ENCODE measurements at places on chromosomes 2 and 18.
A peak's percentile ranks its signal among the peaks of the same experiment; 100 is the strongest.

DNA sequence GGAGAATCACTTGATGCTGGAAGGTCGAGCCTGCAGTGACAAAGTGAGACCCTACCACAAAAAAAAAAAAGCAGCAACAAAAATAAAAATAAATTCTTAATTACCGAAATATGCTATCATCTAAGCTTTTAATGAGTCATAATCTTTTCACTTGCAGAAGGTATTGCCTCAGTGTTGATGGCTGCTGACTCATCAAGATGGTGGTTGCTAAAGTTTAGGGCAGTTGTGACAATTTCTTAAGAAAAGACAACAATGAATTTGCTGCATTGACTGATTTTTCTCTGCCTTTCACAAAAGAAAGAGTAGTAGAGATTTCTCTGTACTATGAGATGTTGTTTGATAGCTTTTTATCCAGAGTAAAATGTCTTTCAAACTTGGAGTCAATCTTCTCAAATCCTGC lies 1809.0 kb downstream of the SUCLG1 start:
- DNase-seq: no peak

- no peak for DNase-seq
Observed at GRCh38 chr2:17729880-17730279, 23.7 kb downstream of the SMC6 start.

DNA sequence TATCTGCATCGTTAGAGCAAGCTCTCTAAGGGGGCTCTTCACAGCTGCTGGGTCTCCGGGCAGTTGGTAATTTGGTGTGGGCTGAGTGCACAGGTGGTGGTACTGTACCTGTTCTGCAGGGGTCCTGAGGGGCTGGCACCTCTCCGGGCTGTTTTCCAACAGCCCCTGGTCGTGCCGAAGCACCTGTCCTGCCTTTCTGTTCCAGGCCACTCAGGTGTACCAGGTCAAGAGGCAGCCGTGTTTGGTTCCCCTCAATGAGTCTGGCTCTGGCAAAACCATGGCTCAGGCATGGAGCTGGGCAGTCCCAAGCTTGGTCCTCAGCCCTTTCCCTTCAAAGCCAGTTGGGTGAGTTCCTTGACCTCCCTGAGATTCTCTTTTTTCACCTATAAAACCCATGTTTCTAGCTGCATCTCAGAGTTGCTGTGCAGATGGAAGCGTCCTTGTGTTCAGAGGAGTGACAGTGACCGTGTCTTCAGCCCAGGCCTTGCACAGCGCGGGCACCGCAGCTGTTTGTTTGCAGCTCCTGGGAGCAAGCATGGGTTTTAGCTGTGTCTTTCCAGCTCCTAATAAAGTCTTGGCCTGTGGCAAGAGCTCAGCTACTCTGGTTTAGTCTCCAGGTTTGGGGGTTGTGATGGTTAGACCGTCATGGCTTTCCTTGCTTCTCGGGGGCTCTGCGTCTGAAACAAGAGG lies 110.9 kb downstream of the GLI2 start:
- no peak for DNase-seq

GRCh38 chr2:162890690-162891311 lies 52.2 kb upstream of the KCNH7 start:
- peak; percentile 76 for DNase-seq

- DNase-seq: no peak
Observed at GRCh38 chr18:2826581-2826980, 20.2 kb upstream of the EMILIN2 start.

GRCh38 chr2:144501118-144501517 lies 18.8 kb downstream of the ZEB2 start:
- no peak for DNase-seq

DNA sequence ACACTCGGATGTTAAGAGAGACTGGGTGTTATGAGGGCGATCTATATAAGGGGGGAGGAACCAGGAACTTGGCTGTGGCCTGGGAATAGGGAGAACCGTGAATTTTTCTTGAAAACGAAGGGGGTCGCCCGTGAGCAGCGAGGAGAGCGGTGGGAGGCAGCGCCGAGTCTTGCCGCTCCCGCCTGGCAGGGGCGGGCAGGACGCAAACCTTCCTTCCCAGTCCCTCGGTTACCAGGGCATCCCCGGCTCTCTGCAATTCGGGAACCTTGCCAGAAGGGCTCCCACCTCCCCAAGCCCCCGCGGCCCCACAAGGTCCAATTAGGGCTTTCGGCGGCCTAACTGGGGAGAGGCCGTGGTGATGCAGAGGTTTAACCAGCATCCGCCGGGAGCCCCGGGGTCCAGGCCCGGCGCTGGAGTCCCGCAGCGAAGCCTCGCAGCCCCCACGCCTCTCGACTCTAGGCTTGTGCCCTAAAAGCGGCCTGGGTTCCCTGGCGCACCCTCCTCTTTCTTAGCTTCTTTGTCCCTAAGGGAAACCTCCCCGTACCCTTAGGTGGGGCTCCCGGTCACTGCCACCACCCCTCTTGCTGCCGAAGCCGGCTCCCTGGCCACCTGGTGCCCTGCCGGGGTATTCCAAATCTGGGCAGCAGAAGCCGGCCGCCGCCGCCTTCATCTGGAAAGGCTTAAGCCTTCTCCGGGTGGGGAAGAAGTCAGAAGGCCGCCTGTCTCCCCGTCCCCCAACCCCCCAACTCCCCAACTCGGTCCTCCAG lies 680 bp upstream of the FHOD3 start:
- peak; percentile 83 for DNase-seq

DNA sequence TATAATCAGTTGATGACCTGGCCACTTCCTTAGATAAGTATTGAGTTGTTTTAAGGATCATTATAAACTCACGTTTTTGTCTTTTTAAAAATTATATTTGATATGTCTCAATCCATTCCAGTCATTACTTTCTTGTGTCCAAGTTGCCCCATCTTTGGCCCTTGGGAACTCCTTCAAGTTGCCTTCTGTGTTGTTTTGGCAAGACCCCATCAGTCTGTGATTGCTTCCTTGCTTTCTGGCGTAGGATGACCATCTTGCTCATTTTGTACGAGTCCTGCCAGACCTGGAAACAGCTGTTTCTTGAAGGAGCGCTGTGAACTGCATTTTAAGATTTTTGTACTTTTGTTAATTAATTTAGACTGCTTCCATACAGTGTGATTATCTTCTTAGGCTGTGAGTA lies 68.9 kb upstream of the ITM2C start:
- no peak for DNase-seq

GRCh38 chr2:239106966-239107365 lies 259.1 kb downstream of the TWIST2 start:
- DNase-seq: no peak

DNA sequence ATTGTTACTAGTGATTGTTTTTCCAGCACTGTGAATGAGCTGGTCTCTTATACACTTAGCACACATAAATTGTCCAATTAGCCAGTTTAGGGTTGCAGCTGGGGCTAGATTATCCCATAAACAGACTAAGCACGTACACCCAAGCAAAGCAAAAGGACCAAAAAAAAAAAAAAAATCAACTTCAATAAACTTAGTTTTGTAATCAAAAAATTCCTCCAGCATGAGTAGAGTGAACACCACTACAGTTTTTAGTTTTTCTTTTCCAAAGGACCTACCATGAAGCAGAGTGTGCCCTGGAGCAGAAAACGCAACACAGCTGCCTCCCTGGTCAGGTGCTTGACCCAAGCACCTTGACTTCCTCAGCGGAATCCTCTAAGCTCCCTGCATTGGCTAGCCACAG lies 249.4 kb upstream of the SLC14A2 start:
- no peak for DNase-seq

GRCh38 chr18:75491361-75491760 lies 63.9 kb upstream of the SMIM21 start:
- DNase-seq: no peak

GRCh38 chr2:121521359-121521758 lies 9.3 kb upstream of the RNU4ATAC start:
- DNase-seq: no peak

DNA sequence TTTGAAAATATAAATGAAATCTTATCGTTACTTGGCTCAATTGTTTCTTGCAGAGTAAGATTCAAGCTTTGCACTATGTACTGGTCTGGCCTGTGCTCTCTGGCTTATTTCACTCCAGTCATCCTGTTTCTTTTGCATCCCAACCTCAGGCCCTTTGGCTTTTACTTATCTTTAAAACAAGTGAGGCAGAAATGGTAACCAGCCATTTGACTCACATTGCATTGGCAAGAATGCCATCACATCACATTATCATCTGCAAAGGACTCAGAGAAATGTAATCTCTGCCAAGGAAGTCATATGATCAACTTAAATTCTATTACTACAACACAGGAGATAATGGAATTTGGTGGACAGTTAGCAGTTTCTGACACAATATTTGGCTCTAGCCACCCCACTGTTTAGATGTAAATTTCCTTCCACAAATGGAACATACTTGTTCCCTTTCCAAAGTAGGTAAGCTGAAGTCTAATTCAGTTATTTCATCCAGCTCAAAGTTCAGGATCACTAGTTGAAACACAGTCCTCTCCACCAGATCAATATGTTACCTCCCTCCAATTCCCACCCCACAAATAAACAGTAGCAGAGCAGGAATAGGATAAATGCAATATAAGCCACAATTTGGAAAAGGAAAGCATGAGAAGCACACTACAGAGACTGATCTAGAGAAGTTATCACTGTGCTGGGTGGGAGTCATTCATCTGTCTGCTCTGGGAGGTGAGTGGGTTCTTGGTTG lies 65.0 kb upstream of the DSC1 start:
- DNase-seq: no peak

GRCh38 chr2:9975805-9976447 lies 24.4 kb downstream of the GRHL1 start:
- no peak for DNase-seq

GRCh38 chr18:11666831-11667230 lies 22.2 kb upstream of the GNAL start:
- no peak for DNase-seq

DNA sequence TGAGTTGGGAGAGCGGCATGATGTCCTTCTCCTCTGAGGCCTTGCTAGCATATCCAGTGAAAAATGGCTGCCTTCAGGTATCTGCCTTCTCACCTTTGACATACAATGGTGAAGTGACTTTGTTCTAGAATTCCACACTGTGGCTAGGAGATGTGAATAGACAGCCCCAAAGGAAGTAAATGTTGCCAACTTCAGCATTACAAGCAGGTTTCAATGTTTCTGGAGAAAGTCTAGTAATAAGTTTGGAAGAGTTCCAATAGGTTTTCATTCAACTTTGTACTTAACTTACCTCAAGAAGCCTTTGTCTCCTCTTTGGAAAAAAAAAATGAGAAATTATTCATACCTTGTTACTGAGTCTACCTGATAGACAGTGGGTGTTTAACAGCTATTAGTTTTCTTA lies 421.3 kb upstream of the MMADHC start:
- DNase-seq: no peak

- DNase-seq: no peak
Observed at GRCh38 chr2:179550214-179550613, 285.6 kb upstream of the SESTD1 start.

DNA sequence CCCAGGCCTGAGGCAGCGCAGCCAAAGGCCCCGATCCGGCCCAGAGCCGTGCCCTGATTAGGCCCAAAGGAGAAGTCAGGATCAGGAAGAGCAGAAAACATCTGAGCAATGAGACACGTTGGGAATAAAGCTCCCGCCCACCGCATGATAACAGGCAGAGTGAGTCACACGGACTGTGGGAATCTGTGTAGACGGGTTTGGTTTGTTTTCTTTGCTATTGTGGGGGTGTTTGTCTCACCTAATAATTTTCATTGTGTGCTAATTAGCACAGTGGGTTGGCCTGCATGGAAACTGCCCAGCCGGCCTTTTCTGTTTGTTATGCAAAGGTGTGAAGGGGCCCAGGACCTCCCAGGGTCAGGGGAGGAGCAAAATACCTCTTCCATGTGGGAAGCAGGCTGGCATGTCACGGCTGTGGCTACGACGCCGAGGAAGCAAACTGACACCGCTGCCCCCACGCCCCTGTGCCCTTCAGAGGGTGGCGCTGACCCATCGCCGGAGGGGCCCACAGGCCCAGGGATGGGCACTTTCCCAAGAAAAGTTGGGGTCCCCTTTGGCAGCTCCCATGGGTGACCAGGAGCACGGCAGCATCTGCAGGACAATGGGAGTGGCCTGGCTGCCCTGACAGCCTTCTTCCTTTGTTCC lies 68.4 kb upstream of the CTDP1 start:
- no peak for DNase-seq

- no peak for DNase-seq
Observed at GRCh38 chr18:59065684-59066083, 74.0 kb upstream of the SEC11C start.

- no peak for DNase-seq
Observed at GRCh38 chr2:170411660-170412059, 233.7 kb downstream of the MYO3B start.

DNA sequence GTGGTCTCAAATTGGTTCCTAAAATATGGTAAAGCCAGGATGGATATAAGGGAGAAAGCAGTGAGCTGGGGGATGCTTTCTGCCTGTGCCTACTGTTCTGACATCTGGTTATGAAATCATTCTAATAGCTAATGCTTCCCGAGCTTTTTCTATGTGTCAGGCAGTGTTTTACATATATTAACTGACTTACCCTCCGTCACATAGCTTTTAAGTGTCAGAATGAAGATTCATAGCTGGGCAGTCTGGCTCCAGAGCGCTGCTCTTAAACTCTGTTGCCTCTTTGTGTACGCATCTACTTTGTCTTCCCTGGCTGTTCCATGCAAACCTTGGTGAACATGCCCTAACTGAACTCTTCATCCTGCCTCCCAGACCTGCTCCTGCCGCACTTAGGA lies 195.7 kb downstream of the LPIN1 start:
- no peak for DNase-seq

GRCh38 chr2:45269149-45269793 lies 260.0 kb upstream of the SIX2 start:
- DNase-seq: no peak

DNA sequence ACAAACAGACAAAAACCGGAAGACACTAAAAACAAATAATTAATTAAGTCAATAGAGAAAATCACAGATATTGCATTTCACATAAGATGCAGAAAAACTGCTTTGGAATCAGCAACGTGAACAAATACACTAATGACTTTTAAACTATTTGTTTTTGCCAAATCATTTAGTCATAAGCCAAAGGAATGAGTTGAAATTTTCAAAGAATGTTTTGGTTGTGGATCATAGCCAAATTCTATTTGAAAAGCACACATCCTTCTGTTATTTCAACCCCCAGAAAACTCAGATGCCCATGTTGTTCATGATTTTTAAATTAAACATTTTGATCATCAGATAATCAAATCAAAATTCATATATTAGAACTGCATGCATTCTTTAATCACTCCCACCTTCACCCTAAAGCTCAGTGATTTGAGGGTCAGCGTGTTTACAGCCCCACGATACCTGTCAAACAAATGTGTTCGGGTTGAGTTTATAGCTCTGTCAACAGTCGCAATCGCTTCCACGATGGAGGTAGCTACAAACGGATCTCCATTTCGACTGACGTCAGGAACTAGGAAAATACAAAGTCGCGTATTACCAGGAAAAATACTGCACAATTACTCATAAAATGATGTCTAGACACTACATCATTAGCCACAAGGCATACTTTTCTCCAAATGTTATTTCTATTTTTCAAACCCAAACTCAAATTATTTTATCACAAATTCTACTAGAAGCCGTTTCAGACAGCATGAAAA lies 90.2 kb downstream of the PXDN start:
- no peak for DNase-seq

DNA sequence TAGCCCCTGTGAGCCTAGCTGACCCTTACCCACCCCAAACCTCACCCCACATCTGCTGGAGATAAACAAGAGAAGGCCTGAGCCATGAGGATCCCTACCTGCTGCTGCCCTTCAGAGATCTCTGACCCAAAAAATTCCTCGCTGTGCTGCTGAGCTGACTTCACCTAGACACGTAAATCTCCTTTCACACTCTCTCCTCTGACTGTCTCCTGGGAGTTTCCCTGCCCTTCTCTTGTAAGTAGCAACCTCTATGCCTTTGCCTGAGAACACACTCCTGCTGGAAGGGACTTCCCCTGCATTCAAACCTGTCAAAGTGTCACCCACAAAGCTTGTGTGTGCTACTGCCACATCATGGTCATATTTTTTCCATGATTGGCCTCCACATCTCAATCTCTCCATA lies 134.2 kb upstream of the NOL4 start:
- DNase-seq: no peak
